ENCODE measurements at places on chromosomes 6 and 20.

GRCh38 chr6:80540700-80541099 is 434.2 kb downstream of the BCKDHB start:
- DNase-seq: no peak

DNA sequence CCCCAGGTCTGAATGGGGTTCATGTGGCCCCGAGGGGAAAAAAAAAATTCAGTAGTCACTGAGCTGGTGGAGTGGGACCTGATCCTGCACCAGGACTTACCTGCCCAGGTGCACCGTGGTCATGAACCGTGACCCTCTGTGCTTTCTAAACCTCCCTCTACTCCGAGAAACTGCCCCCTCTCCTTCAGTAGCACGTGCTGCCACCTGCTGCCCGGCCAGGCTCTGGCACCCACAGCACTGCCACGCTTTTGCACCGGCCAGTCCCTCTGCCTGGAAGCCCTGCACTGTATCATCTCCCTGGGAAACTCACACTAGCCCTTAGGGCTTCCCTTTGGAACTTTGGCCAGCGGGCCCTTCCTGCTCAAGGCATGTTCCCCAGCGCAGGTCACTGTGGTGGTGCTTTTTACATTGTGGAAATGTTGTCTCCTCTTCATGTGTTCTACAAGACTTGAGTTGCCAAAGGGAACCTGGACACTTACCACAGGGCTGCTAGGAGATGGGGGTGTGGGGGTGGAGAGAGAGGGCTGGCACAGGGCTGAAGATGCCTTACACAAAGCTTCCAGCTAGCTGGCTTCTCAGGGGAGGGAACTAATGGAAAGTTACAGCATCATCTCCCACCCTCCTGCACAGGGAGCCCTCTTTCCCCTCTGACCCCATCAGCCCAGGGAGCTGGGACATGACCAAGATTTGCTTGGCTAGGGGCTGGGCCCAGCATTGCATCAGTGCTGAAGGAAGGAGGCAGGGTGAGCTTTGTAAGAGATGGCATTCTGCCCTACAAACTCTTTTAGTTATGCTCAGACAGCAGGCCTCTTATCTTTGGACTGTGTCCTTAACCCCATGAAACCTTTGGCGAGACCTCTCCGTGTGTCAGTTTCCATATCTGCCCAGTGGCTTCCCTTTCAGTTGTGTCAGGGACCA is 2.5 kb upstream of the PTPRT start:
- DNase-seq: no peak

GRCh38 chr6:131861381-131861780 is 53.6 kb downstream of the ENPP1 start:
- no peak for DNase-seq

DNA sequence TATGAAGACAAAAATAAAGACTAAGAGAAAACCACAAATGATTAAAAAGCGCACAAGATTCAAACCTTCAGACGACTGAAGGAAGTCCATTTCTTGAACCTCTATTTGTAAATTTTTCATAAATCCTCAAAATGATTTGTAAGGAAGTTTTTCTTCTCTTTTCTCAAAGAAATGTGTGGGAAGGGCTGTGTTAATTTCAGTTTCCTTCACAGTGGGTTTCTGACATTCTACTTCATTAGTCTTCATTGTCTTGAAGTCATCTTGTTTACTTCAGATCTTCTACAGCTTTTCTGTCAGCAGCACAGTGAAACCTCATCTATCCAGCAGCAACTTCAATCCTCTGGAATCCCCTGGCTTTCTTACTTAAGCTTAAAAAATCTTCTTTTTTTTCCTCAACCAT is 87.6 kb upstream of the MYLIP start:
- no peak for DNase-seq

GRCh38 chr20:20971810-20972209 is 134.3 kb downstream of the LINC00237 start:
- DNase-seq: no peak

All from NCI-H1092 (cell line).